Activated naive CD4-positive, alpha-beta T cell treated with anti-CD3 and anti-CD28 coated beads, Interleukin-2, amount 10 ng/mL, durations not matched to agents 5 hours and 36 hours (primary cell): ENCODE measurements at places on chromosomes 12 and 14. TPM values are rescaled to one million over a fixed set of nuclear protein-coding genes. Genes with fewer than 3 reads are reported as not detected.

FOXN4 gene
- total RNA-seq = not detected

CTSG gene
- total RNA-seq = 0.36 TPM

NR1H4 gene
- total RNA-seq = not detected

ACOT4 gene
- 1.1 TPM for total RNA-seq

SIX6 gene
- not detected for total RNA-seq

GCH1 gene
- 54.6 TPM for total RNA-seq

DGLUCY gene
- total RNA-seq = 98.6 TPM

PLEKHD1 gene
- 0.15 TPM for total RNA-seq

TAS2R31 gene
- total RNA-seq = 2.4 TPM
